ENCODE measurements at places on chromosomes 7 and 10. TPM values are rescaled to one million over a fixed set of nuclear protein-coding genes. Genes with fewer than 3 reads are reported as not detected.
A peak's percentile ranks its signal among the peaks of the same experiment; 100 is the strongest.

CHN2 gene
- 17.7 TPM for total RNA-seq

WDFY4 gene
- 1.1 TPM for total RNA-seq

CUZD1 gene
- 0.11 TPM for total RNA-seq

PIP gene
- not detected for total RNA-seq

BTAF1 gene
- 9.9 TPM for total RNA-seq

ODAD2 gene
- not detected for total RNA-seq

HGF gene
- 1.6 TPM for total RNA-seq

TMEM229A gene
- not detected for total RNA-seq

KIAA1549 gene
- total RNA-seq = 2.1 TPM

CPA5 gene
- not detected for total RNA-seq

PLAC9 gene
- total RNA-seq = 29.1 TPM

DNA sequence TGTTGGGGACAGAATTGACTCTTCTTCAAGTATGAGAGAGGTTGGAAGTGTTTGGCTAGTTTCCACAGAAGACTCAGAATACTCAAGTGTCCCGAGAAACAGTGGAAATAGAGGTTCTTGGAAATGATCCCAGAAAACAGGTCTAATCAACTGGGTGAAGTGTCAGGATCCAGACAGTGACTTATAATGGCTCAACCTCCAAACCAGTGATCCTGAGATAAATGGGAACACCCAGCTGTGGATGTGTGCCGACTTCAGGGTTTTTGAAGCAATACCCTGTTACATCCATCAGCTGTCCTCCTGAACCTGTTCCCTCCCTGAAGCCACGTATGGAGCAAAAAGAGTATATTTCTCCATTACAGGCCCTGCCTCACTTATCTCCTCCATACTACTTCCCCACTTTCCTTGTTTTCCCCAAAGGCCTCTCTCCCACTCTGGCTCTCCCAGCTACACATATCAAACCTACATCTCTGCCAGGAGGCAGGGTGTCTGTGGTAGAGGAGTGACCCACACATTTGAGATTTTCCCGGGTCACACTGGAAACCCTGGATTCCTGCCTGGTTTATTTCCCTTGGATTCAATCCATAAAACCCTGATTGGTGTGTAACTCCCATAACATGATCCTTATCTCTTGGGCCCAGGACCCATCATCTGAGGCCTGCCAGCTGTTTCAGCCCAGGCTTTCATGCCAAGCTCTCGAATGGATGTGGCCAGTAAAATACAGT is 17.6 kb upstream of the ELOVL3 start:
- DNase-seq = no peak

GRCh38 chr10:116699471-116700150 is 42.8 kb downstream of the HSPA12A start:
- no peak for DNase-seq

DNA sequence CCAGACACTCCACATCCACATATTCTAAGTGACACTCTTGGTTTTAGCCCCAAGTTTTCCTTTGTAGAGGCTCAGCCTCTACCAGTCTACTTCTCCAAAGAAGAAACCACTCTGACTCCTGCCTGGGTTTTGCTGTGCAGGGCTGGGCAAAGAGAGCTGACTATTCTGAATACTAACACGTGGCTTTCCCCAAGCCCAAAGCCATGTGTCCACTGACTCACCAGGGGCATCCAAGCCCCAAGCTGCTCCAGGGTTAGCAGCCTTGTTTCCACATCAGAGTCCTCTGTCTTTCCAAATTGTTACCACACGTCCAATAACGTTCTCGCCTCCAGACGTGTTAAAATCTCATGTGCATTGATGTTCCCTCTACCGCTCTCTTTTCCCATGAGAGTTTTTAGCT is 8.7 kb downstream of the GALNTL5 start:
- DNase-seq = peak; percentile 44

GRCh38 chr10:45602082-45602730 is 70.4 kb downstream of the ZFAND4 start:
- DNase-seq = no peak

DNA sequence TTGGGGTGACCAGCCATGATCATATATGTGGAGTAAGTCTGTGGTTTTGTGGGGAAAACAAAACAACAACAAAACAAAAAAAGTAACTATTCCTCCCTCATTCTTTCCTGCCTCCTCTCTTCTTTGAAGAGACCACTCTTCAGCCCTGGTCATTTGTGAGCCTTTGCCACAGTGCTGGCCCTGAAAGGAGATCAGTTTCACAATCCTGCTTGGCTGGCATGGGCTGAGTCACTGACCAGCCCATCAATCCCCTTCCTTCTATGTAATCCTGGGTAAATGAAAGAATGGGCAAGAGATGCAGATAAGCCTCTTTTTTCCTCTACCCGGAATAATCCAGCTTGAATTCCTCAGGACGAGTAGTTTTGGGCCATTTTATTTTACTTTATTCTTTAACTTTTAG is 13.6 kb downstream of the CSTF2T start:
- no peak for DNase-seq

DNA sequence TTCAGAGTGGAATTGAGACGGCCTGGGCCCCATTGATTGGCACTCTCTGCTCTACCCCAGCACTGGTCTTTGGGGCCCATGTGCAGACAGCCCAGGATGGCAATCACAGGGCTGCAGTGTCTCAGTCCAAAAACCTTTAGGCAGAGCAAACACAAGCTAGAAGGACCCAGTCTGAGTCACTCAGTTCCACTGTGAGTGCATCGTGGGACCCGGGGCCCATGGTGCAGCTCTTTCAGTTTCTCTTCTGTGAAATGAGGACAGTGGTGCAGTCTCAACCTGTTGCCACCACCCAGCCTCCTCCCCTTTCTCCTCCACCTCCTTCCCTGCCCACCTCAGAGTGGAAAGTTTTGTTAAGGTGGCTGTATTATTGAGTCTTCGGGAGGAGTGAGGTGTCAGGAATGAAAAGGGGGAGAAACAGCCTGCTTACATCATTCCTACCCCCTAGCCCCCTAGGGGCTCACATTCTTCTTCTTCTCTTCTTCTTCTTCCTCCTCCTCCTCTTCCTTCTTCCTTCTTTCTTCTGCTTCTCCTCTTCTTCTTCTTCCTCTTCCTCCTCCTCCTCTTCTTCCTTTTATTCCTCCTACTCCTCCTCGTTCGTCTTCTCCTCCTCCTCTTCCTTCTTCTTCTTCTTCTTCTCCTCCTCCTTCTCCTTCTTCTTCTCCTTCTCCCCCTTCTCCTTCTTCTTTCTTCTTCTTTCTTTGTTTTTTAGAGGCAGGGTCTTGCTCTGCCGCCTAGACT is 19.5 kb upstream of the CARD11 start:
- no peak for DNase-seq

GRCh38 chr10:50600831-50601477 is 22.8 kb downstream of the SGMS1 start:
- DNase-seq = no peak

DNA sequence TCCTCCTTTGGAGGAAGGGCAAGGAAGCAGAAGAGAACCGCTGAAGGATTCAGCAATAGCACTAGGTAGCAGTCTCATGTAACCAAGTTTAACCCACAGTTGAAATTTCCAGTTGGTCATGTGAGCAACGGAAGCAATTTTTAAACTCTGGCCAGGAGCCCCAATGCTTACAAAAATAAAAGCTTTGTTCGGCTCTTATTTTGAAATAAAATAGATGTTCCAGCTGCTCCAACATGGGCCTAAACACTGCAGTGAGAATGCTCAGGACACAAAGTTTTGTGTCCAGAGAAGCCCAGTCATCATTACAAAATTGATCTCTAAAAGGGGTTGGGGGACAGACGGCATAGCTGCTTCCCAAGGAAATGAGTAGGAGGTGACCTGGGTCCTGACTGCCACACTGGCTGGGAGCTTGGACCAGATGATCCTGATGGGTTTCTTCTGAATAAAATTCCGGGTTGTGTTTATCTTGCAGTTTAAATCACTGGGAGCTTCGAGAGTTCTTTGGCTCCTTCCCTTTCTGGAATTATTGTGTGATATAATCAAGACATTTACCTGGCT is 452 bp upstream of the TMEM140 start:
- DNase-seq = no peak

GRCh38 chr10:131975003-131975402 is 6.7 kb downstream of the BNIP3 start:
- DNase-seq = no peak

- DNase-seq = no peak
Observed at GRCh38 chr10:61688551-61689308, 26.0 kb downstream of the CABCOCO1 start.

DNA sequence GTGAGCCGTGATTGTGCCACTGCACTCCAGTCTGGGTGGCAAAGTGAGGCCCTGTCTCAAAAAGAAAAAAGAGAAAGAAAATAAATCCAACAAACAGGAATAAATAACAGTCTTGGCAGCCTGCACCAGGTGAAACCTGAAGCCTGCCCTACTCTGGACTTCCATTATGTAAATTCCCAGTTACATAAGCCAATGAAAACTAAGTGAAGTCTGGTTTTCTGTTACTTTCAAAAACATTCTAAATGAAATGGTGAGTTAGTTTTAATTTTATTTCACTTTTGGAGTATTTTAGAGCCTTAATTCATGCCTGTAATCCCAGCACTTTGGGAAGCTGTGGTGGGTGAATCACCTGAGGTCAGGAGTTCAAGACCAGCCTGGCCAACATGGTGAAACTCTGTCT is 22.5 kb upstream of the HIBADH start:
- no peak for DNase-seq

- DNase-seq = peak; percentile 87
Observed at GRCh38 chr7:37354656-37355131, 94.0 kb downstream of the ELMO1 start.

GRCh38 chr7:121395961-121396757 is at the start of gene FAM3C:
Gene FAM3C (minus strand): TSS chr7:121396308. CDS start chr7:121382969, 13,339 bp downstream.
- peak; percentile 94 for DNase-seq

DNA sequence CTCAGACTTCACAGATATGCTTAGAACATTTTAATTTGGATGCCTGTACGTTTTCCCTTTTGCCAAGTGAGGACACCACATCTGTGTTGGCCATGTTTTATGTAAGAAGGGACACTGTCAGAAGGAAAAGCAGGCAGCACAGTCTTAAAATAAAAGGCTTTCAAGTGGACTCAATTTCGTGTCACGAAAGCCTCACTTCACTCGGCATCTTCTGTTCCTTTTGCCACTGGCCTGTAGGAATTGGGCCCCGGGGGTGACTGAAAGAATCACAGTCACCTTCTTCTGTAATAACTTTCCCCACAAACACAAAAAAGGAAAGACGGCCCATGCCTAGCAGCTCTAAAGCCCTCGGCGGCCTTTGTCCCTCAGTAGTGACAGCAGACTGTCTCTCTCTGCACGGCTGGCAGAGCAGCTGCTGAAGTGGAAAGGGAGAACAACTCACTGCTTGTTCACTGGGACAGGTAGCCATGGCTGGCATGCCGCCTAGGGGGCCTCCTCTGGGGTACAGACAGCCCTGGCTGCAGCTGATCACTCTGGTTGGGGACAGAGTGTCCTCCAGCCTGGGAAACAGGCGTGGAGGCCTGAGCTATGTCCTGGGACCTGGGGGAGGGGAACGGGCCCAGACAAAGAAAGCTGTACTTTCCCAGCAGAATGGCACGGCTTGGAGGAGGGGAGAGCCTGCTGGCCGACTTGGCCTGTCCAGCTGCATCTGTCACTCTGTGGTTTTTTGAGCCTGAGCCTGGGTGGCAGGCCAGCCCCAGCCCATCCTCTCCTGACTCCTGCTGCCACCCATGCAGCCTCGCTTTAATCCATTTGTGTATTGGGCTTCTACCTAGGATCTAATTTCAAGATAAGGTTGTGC is 4.4 kb downstream of the RASSF4 start:
- peak; percentile 94 for DNase-seq

- DNase-seq = no peak
Observed at GRCh38 chr7:32048970-32049491, 21.2 kb downstream of the PDE1C start.

GRCh38 chr7:125559921-125560320 is 630.3 kb upstream of the POT1 start:
- DNase-seq = no peak

DNA sequence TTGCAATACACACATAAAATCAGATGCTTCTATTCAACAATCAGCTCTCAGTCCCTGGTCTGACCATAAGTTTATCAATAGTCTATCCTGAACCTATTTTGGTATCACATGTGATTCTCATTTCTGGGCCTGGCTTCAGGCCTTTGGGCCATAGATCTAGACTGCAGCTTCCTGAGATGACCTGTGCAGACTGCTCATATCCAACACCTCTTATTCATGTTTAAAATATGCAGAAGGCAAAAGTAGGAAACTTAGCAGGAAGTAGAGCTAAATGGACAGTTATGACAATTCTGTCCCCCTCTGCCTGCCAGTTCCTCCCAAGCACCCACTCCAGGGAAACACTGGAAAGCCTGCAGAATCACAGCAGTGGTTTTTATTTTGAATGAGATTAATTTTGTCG is 53.3 kb downstream of the C7orf25 start:
- DNase-seq = no peak

- no peak for DNase-seq
Observed at GRCh38 chr10:83023662-83024061, 1115.6 kb upstream of the GHITM start.

DNA sequence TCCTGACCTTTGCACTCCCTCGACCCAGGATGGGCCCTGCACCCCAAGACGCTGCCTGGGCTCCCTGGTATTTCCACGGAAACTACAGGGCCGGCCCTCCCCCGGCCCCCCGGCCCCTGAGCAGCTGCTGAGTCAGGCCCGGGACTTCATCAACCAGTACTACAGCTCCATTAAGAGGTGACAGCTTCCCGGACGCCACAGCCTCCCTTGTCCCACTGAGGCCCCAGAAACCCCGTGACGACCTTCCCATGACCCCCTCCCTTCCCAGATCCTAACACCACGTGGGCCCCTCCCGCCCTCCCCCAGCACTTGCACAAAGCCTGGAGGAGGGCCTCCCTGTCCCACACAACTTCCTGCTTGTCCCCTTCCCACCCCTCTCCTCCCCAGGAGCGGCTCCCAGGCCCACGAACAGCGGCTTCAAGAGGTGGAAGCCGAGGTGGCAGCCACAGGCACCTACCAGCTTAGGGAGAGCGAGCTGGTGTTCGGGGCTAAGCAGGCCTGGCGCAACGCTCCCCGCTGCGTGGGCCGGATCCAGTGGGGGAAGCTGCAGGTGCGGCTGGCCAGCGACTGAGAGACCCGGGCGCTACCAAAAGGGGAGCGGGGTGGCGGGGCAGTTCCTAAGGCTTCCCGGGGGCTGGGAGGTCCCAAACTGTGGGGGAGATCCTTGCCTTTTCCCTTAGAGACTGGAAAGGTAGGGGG is 5.7 kb downstream of the NOS3 start:
- no peak for DNase-seq

DNA sequence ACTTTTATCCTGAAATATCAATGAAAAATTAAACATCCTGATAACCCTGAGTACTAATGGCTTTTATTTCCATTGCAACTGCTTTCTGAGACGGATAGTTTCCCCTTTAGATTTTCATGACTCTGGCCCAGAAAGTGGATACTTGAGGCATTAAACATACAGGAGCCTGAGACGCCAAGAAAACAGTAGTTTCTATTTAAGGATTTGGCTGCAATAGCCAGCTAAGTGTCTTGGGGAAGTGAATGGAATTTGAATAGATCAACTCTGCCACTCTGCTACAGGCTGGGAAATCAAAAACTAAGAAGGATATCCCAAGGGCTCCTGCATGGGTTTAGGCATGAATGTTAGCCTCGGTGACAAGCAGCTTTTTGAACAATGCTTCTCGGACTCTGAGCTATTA is 24.7 kb upstream of the GPAM start:
- DNase-seq = no peak

GRCh38 chr10:62424026-62424425 is 49.9 kb downstream of the ZNF365 start:
- no peak for DNase-seq

Measured in Right ventricle myocardium superior (tissue), 1 donor.